A172 (cell line): ENCODE measurements at places on chromosomes 2 and 18. TPM values are rescaled to one million over a fixed set of nuclear protein-coding genes. Genes with fewer than 3 reads are reported as not detected.

Gene RPRM
- total RNA-seq: not detected in 2 replicates

Gene NYAP2
- total RNA-seq: not detected in 2 replicates

Gene ANKRD30B
- total RNA-seq: 26.2 and 32.3 TPM in 2 replicates

Gene SPDYA
- total RNA-seq: 0.10 TPM in 1 of 2 replicates, not detected in the other

Gene MAP2
- total RNA-seq: 2.1 and 4.3 TPM in 2 replicates

Gene MARCO
- not detected in 2 replicates for total RNA-seq

Gene PTRHD1
- total RNA-seq: 41.9 and 51.6 TPM in 2 replicates

Gene NAT8
- not detected in 2 replicates for total RNA-seq

Gene MAPK4
- 0.05 and 0.07 TPM in 2 replicates for total RNA-seq

Gene ABCG5
- total RNA-seq: not detected in 2 replicates

Gene ZAP70
- not detected in 2 replicates for total RNA-seq

GRCh38 chr2:131092458-131093005, 728 bp downstream of the FAM168B start:
- no peak for DNase-seq

DNA sequence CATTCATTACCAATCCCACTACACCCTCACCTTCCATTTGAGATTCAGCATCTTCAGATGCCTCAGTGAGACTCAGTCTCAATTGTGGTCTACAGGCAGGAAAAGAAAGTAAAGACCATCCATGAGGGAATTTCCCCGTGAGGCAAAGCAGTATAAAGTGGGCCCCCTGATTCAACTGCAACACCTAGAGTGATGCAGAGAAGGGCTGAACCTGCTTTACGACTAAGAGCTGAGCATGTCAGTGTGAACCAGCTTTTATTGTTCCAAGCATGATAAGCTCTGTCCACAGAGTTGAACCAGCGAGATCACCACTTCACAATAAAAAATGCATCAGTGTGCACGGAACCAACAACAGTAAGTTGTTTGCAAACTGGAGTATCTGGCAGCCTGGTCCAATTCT, 357.6 kb upstream of the ATP5MC3 start:
- no peak for DNase-seq

- DNase-seq: no peak
Observed at GRCh38 chr2:221429741-221430491, 142.2 kb downstream of the EPHA4 start.

DNA sequence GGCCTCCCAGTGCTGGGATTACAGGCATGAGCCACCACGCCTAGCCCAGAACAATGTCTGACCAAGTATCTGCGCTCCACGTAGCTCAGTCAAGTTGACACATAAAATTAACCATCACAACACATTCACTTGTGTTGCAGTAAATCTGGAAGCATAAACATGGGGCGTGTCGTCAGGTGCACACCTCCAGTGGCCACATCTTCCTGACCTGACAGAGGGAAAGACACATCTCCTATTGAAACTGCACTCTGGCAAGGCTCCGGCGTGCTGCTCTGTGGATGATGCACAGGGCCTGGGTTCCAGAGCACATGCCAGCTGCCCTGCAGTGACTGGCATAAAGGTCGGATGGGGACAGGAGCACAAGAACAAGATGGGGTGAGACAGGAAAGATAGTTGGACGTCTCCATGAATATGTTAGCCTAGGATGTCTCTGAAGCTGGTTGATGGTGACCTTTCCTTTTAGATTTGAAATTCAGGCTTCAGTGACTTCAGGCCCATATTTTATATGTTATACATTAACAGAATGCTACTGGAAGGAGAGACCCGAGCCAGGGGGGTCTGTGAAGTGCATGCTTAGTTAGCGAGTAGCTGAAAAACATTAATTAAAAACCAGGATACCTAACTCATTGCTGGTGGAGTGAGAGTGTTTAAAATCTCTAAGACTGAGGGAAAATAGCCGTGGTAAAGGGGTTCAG, 10.9 kb downstream of the IMPA2 start:
- no peak for DNase-seq

DNA sequence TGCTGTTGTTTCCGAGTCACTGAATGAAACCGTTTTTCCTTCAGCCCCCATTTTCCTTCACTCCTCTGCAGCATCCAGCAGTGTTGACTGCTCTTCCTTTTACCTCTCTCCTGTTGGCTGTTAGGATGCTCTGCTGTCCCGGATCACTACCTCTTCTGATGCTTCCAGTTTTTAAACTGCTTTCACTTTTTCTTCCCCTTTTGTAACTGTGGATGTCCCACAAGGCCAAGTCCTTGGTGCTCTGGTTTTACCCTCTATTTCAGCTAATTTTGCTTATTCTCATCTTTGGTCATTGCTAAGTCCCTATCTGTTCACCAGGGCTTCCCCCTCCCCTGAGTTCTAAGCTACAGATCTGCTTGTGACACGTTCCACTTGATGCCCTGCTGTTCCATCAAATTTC, 39.4 kb upstream of the MAP4K3 start:
- DNase-seq: no peak

GRCh38 chr2:143333847-143334246, 204.6 kb downstream of the ARHGAP15 start:
- no peak for DNase-seq

GRCh38 chr18:69948919-69949537, 1.4 kb upstream of the CD226 start:
- no peak for DNase-seq

GRCh38 chr2:146634230-146635097, 1210.4 kb upstream of the ACVR2A start:
- peak; percentile 87 for DNase-seq

DNA sequence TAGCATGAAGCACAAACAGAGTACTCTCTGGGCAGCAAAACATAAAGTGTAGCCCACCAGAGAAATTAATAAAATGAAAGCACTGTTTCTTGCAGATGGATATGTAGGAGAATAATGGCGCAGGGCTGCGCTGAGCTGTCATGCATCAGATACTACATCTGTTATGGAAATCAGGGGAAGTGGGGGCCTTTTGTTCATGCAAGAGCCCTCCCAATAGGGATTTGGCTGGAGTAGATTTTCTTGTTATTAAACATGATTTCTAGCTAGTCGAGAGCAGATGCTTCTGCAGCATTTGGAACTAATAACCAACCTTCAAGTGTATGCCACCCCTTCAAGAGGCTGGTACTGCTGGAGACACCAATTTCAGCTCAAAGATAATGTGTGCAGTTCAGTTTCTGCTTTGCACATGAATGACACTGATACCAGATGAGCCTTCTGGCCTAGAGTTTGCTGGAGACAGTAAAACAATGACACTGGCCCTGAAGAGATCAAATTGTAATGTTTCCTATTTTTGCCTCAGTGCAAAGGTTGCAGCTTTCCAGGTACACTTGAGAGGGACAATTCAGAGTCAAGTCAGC, 58.0 kb downstream of the RND3 start:
- DNase-seq: no peak

DNA sequence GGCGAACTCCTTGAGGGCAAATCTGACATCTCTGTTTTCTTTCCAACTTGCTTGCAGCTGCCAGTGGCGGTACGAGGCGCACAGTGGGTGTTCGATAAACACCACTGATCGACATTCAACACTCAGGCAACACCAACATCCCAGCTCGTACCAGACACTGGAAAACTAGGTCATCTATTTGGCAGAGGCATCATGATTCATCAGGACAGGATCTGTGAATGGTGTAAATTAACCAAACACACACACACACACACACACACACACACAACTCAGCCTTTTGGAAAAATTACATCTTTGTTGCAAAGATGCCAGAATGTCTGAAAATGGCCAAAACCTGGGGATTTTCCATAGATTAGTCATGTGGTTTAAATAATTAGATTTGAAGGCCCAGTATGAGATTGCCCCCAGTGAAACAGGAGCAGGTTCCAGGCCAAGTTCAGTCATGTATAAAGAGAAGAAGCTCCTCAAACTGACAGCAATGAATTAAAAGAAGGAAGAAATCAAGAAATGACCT, 150.5 kb upstream of the NCKAP5 start:
- peak; percentile 42 for DNase-seq

DNA sequence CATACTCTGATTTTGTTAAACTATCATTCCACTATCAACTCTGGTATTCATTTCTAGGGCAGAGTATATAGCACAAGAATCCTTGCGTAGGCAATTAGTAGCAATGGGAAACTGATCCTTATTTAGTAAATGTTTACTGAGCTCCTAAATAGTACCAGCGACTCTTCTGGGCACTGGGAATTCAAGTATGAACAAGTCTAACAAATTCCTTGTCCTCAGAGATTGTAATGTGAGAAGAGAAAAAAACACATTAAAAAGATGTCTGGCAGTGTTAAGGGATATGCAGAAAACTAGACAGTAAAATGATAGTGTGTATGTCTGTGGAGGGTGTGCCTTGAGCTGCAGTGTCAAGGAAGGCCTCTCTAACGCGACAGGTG, 721 bp downstream of the METTL5 start:
- DNase-seq: no peak

- DNase-seq: no peak
Observed at GRCh38 chr2:209956271-209956670, 46.2 kb upstream of the RPE start.

DNA sequence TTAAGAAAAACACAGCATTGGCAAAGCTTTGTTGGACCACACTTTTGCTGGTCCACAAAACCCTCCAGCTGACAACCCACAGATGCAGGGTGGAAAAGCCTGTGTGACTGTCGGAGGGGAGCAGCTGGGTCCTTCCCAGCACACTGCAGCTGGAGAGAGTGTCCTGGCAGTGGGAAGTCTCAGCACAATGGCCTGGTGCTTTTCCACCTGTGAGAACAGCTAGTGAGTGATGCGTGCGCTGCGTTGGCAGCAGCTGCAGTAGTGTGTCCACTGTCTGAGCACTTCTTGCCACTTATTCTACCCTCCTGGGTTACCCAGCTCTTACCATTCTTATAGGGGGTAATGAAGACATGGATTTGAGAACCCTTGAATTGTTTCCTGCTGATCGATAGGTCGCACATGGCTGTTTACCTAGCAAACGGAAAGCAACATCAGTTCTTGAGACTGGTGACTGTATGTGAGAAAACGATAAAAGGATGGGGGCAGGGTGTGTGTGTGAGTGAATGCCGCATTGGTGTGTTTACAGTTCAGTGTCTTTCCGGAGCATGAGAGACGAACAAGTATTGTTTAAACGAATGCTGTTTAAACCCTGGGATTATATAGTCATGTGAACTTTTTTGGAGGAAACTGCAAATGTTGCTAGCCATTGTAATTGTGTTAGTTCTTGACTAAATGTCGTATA, 69.7 kb downstream of the LYPD6 start:
- DNase-seq: no peak

GRCh38 chr18:48385596-48385995, 23.6 kb downstream of the ZBTB7C start:
- no peak for DNase-seq

- no peak for DNase-seq
Observed at GRCh38 chr2:64998658-64999061, 9.5 kb downstream of the SLC1A4 start.

DNA sequence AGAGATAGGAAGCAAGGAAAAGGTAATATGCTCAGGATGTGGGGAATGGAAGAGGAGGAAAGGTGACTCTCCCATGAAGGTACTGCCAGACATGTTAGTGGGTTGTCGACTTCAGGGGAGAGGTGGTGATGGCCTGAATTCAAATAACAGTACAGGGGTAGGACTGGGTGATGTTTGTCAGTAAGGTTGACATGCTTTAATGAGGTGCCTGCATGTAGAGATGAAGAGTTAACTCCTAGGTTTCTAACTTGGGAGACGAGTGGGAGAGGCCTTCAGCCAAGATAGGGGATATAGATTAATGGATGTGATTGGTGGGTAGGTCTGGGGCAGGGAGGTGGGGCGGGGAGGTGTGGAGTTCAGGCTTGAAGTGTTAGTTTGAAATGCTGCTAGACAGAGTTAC, 2.6 kb downstream of the NAPG start:
- DNase-seq: no peak

DNA sequence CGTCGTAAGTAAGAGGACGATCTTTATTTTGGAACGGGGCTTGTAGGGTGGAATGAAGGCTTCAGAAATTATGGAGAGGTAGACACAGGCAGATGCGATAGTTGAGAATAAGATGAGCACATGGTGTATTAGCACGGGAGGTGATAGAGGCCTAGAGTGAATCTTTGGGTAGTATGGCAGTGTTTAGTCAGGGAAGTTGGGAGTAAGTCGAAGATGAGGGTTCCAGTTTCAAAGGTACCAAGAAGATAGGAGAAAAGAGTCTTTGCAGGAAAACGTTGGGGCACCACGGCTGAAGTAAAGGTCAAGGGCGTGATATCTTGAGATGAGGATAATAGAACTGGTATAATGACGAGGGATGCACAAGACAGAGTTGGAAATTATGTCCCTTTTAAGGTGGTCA, 654 bp downstream of the PIK3C3 start:
- DNase-seq: peak; percentile 18

- DNase-seq: no peak
Observed at GRCh38 chr2:207413376-207413907, 116.3 kb upstream of the CREB1 start.

DNA sequence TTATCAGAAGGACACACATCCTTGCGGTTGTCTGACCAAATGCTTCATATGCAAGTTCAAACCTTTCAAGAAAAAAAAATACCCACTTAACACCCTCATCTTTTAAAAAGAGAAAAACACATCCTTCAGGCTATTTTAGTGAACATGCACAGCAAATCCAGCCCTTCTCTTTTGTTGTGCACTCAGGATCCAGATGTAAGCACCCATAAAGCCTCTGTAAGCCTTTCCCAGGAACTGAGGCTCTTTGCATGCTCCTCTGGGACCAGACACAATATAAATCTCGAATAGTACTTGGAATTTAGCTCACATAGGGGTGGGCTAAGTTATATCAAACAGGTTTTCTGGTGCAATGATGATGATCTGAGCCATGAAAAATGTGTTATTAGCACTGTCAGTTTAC, 308.8 kb upstream of the FAM98A start:
- DNase-seq: no peak

DNA sequence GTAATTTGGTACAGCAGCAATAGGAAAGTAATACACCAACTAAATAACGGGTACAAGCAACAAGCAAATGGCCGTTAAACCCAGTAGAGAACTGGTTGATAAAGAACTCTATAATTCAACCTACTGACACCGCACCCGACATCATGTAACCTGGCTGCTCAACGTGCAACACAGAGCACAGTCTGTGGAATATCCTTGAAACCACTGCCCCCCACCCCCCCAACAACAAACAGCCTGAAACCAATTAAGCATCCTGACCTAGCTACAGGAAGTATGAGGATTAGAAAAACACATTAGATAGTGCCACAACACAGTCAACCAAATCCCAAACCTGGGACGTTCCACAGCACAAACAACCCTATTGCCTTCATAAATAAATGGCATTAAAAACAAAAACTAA, 23.5 kb downstream of the HDLBP start:
- DNase-seq: no peak

- no peak for DNase-seq
Observed at GRCh38 chr2:205889114-205889513, 196.9 kb downstream of the INO80D start.

- DNase-seq: no peak
Observed at GRCh38 chr2:152571048-152571766, 146.1 kb downstream of the PRPF40A start.

GRCh38 chr2:236209535-236209934, 41.3 kb upstream of the GBX2 start:
- peak; percentile 12 for DNase-seq

- DNase-seq: no peak
Observed at GRCh38 chr2:136059036-136059472, 58.9 kb downstream of the CXCR4 start.

GRCh38 chr2:51986101-51986500, 954.2 kb upstream of the NRXN1 start:
- DNase-seq: no peak

- DNase-seq: no peak
Observed at GRCh38 chr18:69795791-69796190, 151.9 kb downstream of the CD226 start.

GRCh38 chr2:73851274-73851673, 22.5 kb downstream of the STAMBP start:
- no peak for DNase-seq
